PC-3 (cell line): ENCODE measurements at places on chromosomes 7 and 10. TPM values are rescaled to one million over a fixed set of nuclear protein-coding genes. Genes with fewer than 3 reads are reported as not detected.
A peak's percentile ranks its signal among the peaks of the same experiment; 100 is the strongest.

Gene RET
- total RNA-seq = not detected in 2 replicates

Gene LYZL2
- not detected in 2 replicates for total RNA-seq

GRCh38 chr7:131097662-131098376 is 229.9 kb upstream of the MKLN1 start:
- H3K4me1 ChIP-seq = no peaks in the 10 kb centered on the region
- H3K27ac ChIP-seq = no peak overlapping the region
- peaks cover 8% of the 10 kb centered on the region; the same call in 1 of the 2 replicates for H3K36me3 ChIP-seq

DNA sequence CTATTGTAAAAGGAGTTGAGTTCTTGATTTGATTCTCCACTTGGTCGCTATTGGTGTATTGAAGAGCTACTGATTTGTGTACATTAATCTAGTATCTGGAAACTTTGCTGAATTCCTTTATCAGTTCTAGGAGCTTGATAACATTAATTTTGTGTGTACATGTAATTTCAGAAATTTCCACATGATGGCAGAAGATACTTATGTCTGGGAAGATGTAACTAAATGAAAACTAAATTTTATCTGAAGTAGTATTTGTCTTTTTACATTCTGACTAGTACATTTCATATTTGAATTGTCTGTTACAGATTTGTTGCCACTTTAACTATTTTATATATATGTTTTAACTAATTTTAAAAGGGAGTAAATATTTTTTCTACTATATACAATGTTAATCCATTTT is 27.6 kb downstream of the SDHAF3 start:
- H3K4me1 ChIP-seq = no peaks in the 10 kb centered on the region
- H3K36me3 ChIP-seq = no peaks in the 10 kb centered on the region
- no peak overlapping the region for H3K27ac ChIP-seq
- H3K27me3 ChIP-seq = no peaks in the 10 kb centered on the region

GRCh38 chr7:95897557-95898251 is 125.3 kb downstream of the DYNC1I1 start:
- H3K27me3 ChIP-seq = no peaks in the 10 kb centered on the region
- DNase-seq = no peak
- no peaks in the 10 kb centered on the region for H3K4me1 ChIP-seq
- H3K27ac ChIP-seq = no peak overlapping the region
- no peaks in the 10 kb centered on the region for H3K36me3 ChIP-seq

DNA sequence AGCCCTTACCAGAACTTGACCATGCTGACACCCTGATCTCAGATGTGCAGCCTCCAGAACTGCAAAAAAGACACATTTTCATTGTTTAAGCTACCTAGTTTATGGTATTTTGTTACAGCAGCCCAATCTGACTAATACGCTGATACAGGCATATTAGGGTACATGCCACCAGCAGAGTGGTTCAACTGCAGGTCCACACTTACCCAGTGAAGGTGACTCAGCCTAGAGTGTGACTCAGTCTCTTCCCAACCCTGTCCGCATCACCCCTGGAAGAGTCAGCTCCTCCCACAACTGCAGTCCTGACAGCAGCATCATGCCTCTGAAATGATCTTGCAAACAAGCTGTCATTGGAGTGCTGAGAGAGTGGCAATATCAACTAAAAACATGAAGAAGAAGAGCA is 30.8 kb upstream of the GOT1 start:
- H3K27me3 ChIP-seq = 0 out of 2 replicates have a peak, but pooled peaks cover 2% of the 10 kb centered on the region
- no peak overlapping the region for H3K4me3 ChIP-seq
- no peaks in the 10 kb centered on the region for H3K36me3 ChIP-seq
- peak; percentile 53 for DNase-seq
- no peak overlapping the region for H3K27ac ChIP-seq
- H3K4me1 ChIP-seq = no peaks in the 10 kb centered on the region

DNA sequence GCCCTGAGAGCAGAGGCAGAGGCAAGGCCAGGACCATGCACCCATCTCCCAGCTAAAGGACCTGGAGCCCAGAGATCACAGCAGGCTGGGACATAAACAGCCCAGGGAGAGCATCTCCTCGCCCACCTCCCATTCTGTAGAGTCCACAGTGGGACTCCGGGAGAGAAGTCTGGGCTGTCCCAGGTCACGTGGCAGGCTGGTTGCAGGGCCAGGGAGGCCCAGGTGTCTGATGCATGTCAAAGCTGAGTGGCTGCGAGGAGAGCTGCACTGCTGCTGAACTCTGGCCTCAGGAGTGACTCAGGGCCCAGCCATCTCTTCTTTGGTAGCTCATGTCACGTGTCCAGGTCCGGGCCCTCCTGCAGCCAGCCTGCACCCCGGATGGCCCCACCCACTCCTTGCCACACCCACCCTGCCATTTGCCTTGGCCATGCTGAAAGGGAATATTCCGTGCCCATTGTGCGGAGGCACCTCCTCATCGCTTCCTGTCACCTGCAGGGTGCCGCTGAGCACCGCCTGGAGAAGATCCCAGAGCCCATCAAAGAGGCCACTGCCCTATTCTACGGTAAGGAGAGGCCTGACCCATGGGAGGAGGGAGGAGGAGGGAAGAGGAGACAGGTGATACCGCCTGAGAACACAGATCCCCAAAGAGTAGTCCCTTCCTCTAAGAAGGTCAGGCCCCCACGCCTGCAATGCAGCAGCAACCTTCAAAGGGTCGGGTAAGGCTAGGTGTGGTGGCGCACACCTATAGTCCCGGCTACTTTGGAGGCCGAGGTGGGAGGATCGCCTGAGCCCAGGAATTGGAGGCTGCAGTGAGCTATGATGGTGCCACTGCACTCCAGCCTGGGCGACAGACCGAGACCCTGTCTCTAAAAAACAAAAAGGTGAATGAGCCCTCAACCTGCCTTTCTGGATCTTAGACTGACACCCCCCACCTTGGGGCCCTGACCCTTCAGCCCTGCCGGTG is 12.6 kb upstream of the SH2B2 start:
- peak; percentile 54 for DNase-seq
- no peak overlapping the region for H3K4me3 ChIP-seq
- no peaks in the 10 kb centered on the region for H3K4me1 ChIP-seq
- no peaks in the 10 kb centered on the region for H3K36me3 ChIP-seq

DNA sequence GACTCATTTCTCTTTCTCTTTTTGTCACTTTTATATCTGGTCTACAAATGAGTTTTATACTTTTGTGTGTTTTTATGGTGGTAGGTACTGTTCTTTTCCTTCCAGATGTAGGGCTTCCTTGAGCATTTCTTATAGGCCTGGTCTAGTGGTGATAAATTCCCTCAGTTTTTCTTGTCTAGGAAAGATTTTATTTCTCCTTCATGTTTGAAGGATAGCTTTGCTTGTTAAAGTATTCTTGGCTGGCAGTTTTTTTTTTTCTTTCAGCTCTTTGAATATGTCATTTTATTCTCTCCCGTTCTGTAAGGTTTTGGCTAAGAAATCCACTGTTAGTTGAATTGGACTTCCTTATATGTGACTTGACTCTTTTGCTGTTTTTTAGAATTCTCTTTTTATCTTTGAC is 292.7 kb downstream of the RPS24 start:
- no peak for DNase-seq
- no peaks in the 10 kb centered on the region; the same call in 1 of the 2 replicates for H3K36me3 ChIP-seq
- H3K27me3 ChIP-seq = peaks cover 38% of the 10 kb centered on the region
- no peak overlapping the region for H3K4me3 ChIP-seq

Gene AKR1C4
- total RNA-seq = not detected in 2 replicates

- DNase-seq = no peak
- H3K27ac ChIP-seq = no peak overlapping the region
- no peaks in the 10 kb centered on the region for H3K27me3 ChIP-seq
These were observed 77.0 kb upstream of the GSDME start for GRCh38 chr7:24834128-24834798.

- H3K27me3 ChIP-seq = no peaks in the 10 kb centered on the region
- H3K27ac ChIP-seq = no peak overlapping the region
- no peak overlapping the region for H3K4me3 ChIP-seq
- peaks cover 11% of the 10 kb centered on the region; the same call in 1 of the 2 replicates for H3K36me3 ChIP-seq
- no peaks in the 10 kb centered on the region for H3K4me1 ChIP-seq
- DNase-seq = no peak
These were observed 18.5 kb downstream of the RFC2 start for GRCh38 chr7:74235518-74236268.

DNA sequence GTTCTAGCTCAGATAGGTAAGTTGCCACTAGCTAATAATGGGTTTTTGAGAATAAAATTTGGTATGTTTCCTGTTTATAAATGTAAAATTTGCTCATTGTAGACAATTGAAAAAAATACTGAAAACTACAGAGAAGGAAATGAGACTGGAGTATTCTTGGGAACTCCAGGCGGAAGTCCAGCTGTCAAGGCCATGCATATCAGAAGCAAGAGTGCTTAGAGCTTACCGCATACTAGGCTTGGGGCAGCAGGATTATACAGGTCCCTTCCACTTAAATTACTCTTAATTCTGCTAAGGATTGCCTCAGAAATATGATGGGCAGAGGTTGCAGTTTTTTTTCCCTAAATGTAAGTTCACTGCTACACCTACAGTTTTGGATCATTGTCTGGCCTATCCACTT is 26.6 kb downstream of the UMAD1 start:
- no peak overlapping the region for H3K27ac ChIP-seq
- no peaks in the 10 kb centered on the region for H3K4me1 ChIP-seq
- no peaks in the 10 kb centered on the region for H3K27me3 ChIP-seq
- H3K4me3 ChIP-seq = no peak overlapping the region
- no peaks in the 10 kb centered on the region for H3K36me3 ChIP-seq
- DNase-seq = no peak

- H3K36me3 ChIP-seq = no peaks in the 10 kb centered on the region
- no peak for DNase-seq
- H3K4me3 ChIP-seq = no peak overlapping the region
- no peaks in the 10 kb centered on the region for H3K27me3 ChIP-seq
These were observed 151.2 kb downstream of the MAGI2 start for GRCh38 chr7:79302293-79302692.

GRCh38 chr7:117839507-117839906 is 33.7 kb downstream of the CTTNBP2 start:
- no peak overlapping the region for H3K4me3 ChIP-seq
- H3K27ac ChIP-seq = no peak overlapping the region
- no peaks in the 10 kb centered on the region for H3K4me1 ChIP-seq
- no peaks in the 10 kb centered on the region for H3K27me3 ChIP-seq

DNA sequence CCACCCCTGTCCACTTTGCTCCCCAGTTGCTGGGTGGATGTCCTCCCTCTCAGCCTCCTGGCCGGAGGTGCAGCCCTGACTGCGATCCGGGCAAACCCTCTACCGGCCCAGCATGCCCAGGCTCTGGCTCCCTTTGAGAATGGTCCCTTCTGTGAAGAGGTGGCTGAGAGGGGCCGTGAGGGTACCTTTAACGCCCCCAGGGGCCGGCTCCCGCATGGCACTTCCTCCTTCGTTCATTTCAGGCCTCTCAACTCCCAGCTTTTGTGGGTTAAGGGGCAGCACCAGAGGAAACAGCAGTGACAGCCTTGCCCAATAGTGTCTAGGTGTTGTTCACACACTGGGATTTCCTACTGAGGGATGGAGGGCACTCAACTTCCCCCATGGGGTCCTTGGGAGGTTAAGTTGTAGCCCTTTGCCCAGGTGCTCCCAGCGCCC is 33.2 kb upstream of the HABP2 start:
- H3K4me1 ChIP-seq = 0 out of 2 replicates have a peak, but pooled peaks cover 5% of the 10 kb centered on the region
- H3K27me3 ChIP-seq = no peaks in the 10 kb centered on the region
- no peak for DNase-seq
- H3K36me3 ChIP-seq = no peaks in the 10 kb centered on the region; the same call in 1 of the 2 replicates

DNA sequence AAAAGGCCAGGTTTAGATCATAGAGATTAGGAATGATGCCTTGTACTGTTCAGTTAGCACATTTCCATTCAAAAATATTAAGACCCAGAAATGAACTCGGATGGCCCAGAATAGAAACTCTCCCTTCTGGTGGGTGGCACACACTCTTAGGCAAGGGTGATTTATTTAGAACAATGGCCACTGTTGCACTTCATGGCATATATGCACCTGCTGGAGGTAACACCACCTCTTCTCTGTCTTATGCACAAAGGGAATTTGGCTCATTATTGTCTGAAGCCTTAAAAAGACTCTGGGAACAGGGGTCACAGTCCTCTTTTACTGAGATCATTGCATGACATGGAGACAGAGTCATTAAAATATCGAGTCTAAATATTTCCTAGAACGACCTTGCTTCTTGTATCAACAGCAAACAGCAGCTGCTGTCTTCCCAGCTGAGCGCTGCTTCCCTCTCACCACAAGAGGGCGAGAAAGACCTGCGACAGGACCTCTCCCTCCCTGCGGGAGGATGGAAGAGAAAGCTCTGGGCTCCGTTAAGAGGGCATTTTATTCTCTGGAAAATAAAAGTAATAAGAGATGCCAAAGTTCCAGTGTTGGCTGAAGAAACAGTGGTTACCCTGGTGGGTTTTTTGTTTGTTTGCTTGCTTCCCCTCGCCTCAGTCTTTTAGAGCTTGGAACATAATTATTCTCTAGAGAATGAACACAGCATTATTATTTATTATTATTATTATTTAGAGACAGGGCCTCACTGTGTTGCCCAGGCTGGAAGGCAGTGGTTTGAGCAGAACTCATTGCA is 13.5 kb upstream of the BAMBI start:
- H3K4me3 ChIP-seq = no peak overlapping the region
- DNase-seq = peak; percentile 86
- peaks cover 23% of the 10 kb centered on the region for H3K4me1 ChIP-seq
- no peaks in the 10 kb centered on the region for H3K36me3 ChIP-seq
- H3K27me3 ChIP-seq = no peaks in the 10 kb centered on the region
